ENCODE measurements at places on chromosomes 5 and 9.

DNA sequence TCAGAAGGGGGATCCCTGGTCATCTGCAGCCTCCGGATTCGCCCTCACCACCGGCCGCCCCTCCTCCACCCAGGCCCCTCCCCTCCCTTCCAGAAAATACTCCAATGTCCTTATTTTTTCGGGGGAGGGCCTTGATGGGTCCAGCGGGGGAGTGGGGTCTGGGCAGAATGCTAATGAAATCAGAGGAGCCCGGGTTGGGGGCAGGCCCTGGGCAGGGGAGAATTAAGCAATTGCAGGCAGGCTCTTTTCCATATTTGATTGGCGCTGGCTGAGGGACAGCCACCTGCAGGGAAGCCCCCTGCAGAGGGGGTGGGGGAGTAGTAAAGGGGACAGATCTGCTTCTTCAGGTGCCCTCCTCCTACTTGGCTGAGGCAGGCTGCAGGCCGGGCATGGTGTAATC, 21.3 kb downstream of the PRRX2 start:
- no peak for DNase-seq

DNA sequence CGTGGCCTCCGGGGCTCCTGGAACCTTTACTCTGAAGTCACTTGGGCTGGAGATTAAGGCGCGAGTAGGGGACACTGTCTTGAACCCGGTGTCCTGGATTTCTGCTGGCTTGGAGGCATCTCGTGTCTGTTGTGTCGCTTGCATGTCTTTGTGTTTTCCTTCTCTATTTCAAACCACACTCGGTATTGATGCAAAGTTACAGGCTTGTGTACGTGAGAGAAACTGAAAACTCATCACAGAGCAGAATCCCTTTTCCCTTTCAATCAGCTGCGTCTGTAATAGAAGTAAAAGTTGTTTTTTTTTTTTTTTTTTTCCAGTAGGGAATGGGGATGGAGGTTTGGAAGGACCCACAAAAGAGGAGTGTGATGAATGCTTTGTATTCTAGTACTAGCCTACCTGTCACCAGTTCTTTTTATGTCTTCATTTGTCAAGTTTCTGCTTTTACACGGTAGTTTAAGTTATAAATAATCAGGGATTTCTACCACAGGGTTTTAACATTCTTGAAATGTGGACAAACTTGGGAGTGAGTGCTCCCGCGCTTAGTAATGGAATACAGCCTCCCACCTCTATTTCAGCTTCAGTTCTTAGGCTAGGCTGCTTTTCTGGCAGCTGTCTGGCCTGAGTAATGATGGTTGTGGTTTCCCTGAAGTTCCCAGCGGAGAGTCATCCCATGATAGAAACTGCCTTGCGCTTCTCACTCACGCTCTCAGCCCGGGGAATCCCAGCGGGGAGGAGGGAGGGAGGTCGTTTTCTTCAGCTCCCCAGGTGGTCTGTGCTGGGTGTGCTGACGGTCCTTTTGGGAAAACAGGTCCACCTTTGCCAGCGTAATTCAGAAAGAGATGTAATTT, 763 bp downstream of the TJP2 start:
- DNase-seq: peak; percentile 23

DNA sequence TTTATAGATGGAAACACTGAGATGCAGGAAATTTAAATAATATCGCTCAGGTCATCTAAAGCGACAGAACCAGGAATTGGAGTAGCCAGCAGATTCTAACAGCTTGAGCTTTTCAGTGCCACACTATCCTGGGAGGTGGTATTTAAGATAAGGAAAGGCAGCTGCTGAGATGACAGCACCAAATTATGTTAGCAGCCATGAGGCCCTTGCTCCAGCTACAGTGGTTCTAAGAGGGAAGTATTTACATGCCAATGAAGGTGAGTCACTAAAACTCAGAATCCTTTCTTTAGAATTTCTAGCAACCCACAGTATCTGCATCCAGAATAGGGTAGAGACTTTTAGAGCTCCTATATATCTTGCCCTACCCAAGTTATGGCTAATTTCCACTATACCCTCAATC, 127.0 kb upstream of the VLDLR start:
- no peak for DNase-seq

DNA sequence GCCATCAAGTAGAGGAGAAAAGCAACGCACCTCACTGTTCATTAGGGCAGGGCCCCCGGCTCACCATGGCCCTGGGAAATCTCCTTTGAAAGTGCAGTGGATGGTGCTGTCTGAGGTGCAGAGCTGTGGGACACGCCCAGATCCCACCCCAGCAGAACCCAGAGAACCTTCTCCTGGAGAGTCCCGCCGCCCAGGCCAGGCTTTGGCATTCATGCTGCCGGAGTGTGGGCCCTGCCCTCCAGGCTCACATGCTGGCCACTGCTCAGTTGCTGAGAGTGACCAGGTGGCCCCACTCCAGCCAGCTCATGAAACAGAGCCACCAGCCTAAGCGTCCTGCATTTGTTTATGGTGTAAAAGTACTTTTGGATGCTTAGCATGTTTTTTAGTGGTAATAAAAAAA, 23.8 kb upstream of the LRRC14B start:
- DNase-seq: no peak

DNA sequence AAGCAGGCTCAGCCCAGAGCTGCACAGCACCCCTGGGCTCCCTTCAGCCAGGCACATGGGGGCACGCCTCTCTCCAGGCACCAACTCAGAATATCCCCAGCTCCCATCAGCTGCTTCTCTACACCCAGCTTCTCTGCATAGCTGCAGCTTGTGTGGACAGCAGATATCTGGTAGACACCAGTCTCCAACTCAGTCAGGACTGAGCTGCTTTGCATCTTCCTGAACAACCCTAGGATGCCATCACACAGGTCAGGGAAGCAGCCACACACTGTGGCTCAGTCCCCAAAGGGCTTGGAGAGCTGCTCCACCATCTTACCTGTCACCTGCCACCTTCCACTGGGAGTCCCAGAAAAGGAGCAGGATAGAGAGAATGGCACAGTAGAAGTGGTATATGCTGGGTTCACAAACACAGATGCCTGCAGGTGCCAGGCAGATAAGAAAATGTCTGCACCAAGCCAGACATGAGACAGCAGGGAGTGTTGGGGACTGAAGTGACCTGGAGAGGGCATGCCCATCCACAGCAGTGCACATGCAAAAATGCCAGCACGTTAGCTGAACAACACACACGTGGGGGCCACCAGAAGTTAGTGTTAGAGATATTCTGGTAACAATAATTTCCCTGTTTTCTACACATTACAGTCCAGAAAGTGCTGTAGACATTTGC, 42.0 kb downstream of the THBS4 start:
- no peak for DNase-seq

- DNase-seq: no peak
These were observed 23.9 kb downstream of the PAX5 start for GRCh38 chr9:37010180-37010579.

- no peak for DNase-seq
These were observed 6.8 kb downstream of the FAT2 start for GRCh38 chr5:151584057-151584937.

- DNase-seq: no peak
These were observed 338.5 kb downstream of the PLK2 start for GRCh38 chr5:58121391-58121790.

DNA sequence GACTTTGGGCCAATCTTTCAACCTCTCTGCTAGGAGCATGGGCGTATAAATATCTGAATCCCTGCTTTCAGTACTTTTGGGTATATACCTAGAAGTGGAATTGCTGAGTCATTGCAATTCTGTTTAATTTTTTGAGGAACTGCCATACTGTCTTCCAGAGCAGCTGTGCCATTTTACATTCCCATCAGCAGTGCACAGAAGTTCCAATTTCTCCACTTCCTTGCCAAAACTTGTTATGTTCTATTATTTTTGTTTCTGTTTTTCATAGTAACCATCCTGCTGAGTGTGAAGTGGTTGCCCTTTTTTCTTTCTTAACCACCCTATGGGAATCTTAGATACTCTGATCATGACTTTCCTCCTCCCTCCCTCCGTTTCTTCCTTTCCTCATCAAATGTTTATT, 11.1 kb upstream of the CCIN start:
- no peak for DNase-seq

- no peak for DNase-seq
These were observed 53.6 kb downstream of the C9orf50 start for GRCh38 chr9:129567329-129567728.

GRCh38 chr9:33619666-33620404, 95.8 kb downstream of the ANKRD18B start:
- no peak for DNase-seq

DNA sequence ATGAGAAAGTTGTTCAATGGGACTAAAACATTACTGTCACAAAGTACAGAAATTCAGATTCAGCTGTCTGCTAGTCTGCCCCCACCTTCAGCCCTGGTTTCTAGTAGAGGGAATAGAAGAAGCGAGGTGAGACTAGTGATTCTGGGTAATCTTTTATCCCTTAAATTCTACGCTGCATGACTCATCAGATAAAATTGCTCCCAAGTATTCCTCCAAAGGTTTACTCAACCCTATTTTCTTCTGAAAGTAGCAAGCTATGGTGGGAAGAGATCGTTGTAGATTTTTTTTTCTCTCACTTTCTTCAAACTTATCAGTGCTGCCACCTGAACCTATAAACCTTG, 318.9 kb upstream of the RIOK2 start:
- DNase-seq: no peak

DNA sequence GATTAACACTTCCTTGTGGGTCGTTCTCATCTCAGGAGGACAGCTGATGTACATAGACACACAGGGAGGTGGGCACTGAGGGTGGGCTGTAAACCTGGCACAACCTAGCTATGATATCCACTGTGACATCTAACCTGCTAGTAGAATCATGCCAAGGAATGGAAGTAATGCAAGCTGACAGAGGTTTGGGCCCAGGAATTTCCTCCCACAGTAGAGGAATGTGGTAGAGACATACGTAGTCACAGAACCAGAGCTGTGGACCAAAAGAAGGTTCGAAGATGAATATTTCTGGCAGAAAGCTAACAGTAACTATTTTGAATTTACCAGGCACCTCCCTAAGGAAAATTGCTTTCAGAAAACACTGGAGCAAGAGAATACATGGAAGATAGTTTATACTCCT, 15.2 kb upstream of the DNAJC25 start:
- DNase-seq: no peak

DNA sequence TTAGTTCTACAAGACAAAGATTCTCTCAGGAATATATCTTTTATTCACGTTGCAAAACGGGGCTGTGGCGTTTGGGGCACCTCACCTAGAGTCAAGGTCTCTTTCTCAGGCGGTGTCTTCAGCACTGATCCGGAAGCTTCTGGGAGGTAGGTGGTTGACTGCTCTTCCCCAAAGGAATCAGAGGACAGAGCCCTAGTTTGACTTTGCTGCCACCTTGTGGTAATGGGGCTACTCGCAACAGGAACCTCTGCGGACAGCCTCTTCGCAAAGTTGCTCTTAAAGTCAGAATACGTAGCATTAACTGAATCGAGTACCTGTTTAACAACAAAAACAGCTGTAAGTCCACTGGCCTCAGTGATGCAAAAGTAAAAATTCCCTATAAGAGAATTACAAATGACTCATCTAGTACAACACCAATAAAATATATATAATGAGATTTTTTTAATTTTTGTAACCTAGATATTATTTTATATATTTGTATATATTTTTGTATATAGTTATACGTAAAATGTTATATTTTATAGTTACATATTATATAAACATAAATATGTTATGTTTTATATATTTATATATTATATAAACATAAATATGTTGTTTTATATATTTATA, 13.3 kb upstream of the GPX8 start:
- DNase-seq: peak; percentile 66

GRCh38 chr9:15915711-15916110, 362.9 kb downstream of the CCDC171 start:
- no peak for DNase-seq

DNA sequence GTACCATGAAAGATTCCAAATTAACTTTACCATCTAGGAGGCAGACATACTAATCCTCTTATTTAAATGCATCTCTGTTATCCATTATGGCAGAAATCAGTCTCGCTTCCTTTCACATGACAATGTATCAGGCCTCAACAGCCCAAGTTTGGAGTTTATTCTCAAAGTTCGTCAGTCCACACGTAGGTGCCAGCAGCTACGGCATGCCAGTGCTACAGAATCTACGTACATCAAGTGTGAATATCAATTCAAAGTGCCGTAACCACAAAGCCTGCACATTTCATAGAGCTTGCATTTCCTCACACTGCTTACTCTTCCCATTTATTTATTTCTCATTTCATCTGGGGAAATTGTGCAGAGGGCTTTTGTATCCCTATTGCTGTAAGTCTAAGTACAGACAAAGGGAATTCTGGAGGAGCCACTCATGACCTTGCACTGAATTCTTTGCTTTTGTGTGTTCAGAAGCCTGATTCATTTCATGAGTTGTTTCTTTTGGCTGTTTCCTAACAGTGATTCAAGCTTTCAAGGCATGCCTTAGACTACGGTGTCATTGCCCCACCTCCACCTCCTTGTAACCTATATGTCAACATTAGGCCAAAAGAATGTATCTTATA, 10.0 kb downstream of the ENC1 start:
- no peak for DNase-seq

- no peak for DNase-seq
These were observed 9.0 kb downstream of the CCDC69 start for GRCh38 chr5:151214614-151215545.

- no peak for DNase-seq
These were observed 47.8 kb upstream of the TGFBR1 start for GRCh38 chr9:99056886-99057664.

GRCh38 chr9:126620478-126620877, 6.8 kb downstream of the LMX1B start:
- DNase-seq: no peak

- DNase-seq: no peak
These were observed 25.9 kb upstream of the SLC12A7 start for GRCh38 chr5:1137567-1138444.

DNA sequence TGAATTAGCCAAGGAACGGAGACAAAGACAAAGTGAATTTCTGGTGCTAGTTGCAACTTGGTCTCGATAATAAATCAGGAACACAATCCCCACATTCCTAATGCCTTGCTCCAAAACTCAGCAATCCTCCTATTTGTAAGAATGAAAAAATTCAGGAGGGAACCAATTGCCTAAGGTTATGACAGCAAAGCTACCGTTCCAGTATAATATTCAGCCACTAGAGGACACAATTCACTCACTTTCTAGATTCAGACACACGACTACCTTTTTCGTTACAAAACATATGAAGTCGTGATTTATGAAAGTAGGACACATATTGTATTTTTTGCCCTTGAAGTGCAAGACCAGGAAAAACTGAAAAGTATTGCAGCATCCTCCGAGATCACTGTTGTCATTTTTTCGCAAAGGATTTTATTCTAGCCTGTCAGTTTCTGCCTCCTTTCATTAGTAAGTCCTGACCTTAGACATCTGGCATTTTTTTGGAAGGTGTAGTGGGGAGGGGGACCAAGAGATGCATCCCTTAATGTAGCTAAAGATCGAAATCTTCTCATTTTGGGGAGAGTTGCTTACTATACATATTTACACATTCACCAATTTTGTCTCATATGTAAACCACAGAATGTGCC, 133.1 kb downstream of the DOCK8 start:
- DNase-seq: no peak

- DNase-seq: no peak
These were observed 79.3 kb upstream of the PRLR start for GRCh38 chr5:35309365-35310130.

Measured in stimulated activated CD8-positive, alpha-beta memory T cell treated with anti-CD3 and anti-CD28 coated beads, Interleukin-4, amount 100 ng/mL, for 24 hours (primary cell).